GM03348 (cell line): ENCODE measurements at places on chromosomes 6 and 20.

DNA sequence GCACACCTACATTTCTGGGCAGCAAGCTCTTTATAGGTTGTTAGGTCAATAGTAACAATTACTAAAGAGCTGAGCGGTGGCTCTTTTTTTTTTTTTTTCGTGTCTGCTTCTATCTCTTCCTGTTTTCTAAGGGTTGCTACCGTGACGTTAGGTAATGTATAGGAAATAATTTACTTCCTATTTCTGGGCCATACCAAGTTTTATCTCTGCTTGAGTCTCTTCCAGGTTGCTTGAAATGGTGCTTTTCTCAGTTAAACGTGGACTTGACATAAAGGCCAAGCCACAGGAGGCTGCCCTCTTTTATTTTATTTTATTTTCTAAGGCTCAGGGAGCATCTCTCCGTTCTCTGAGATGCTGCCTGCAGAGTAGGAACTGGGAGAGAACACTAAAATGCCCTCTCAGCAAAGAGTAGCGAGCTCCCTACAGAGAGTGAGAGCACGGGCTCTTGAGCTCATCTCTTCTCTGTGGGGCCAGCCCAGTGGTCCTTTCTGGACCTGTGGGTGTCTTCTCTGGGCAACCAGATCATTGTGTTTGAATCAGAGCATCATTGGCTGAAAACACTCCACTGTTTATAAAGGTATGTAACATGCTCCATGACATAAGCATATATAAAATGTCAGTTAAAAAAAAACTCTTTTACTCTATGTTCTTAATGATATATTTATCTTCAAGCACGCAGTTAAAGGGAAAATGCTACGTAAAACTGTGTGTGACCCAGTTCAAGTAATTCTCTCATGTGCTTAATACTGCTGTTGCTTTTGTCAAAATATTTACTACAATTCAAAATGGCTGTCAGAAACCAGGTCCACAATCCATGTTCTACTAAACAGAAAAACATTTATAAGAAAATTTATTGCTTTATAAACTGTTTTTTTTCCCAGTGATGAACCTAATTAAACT lies at the start of gene ZNF831:
ZNF831 (plus strand) TSS at position 191 of the 900 bp plus-strand sequence. CDS start 27,199 bp downstream, outside the sequence.
- DNase-seq, result no peak

DNA sequence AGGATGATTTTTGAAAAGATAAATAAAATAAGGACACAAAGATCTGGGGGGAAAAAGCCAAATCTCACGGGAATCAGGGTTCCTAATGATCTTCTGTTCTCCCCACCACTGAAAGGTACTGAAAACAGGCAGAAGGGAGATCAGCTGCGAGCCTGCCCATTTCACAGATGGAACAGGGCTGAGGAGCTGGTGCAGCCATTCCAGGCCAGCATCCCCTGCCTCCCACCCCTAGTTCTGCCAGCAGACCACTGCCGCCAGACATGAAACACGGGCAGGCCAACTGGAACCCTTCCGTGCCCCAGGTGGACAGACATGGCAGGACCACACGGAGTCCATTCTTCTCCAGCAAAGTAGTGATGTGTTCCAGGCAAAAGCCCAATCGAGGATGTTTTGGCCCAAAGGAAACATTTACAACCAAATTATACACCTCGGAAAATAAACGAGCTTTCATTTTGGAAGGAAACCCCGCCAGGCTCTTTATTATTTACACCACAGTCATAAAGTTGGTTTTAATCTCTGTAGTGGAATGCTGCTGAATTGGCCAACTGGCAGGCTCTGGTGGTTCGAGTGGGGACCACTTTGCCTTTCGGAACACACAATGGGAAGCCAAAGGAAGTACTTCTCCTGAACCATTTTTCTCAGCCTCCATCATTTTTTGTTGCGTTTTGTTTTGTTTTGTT lies 28.2 kb downstream of the ISM1 start:
- no peak for DNase-seq

DNA sequence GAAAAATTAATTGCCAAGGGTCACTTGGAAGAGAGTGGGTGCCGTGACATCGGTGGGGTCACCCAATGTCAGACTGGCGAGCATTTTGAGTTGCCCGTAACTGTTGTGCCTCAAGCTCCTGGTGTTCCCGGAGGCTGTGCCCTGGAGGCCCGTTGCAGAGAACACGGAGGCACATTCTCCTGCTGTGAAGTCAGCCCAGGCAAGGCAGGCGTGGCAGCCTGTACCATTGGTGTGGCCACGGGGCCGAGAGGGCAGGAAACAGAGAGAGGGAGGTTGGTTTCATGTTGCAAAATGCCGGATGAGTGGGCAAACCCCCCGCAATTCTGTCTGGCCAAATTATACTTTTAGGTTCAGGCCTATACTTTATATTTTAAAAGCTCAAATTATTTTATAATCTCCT lies 81.2 kb downstream of the THBS2 start:
- DNase-seq, result peak; percentile 75

- no peak for DNase-seq
These were observed 52.1 kb upstream of the DSP start for GRCh38 chr6:7489376-7489775.

- DNase-seq, result no peak
These were observed 972 bp upstream of the PHF3 start for GRCh38 chr6:63634630-63635029.

DNA sequence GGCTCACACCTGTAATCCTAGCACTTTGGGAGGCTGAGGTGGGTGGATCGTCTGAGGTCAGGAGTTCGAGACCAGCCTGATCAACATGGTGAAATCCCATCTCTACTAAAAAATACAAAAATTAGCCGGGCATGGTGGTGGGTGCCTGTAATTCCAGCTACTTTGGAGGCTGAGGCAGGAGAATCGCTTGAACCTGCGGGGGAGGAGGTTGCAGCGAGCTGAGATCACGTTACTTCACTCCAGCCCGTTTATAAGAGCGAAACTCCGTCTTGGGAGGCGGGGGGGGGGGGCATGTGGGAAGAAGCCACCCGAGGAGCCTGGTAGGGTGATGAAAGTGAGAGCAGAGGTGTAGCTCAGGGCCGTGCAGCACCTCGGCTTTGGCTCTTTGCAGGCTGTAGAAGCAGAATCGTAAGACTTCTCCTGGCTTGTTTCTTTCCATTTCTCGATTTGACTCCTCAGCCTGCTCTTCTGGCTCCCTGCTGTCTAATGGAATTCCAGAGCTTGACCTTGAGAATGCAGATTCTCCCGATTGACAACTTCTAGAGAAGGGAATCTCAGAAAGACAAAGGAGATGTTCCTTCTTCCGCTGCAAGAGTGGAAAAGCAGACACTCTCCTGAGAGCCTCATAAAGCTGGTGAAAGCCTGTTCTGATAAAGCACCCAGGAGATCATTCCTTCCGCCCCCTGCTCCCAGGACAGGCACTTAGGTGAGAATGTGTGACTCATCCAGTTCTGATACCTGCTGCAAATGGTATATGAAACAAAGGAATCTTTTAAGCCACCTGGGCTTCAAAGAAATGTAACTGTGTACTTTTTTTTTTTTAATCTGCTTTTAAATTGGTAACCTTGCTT lies 26.0 kb upstream of the PPP1R16B start:
- no peak for DNase-seq

- no peak for DNase-seq
These were observed 323.1 kb downstream of the TPBG start for GRCh38 chr6:82686719-82687118.

DNA sequence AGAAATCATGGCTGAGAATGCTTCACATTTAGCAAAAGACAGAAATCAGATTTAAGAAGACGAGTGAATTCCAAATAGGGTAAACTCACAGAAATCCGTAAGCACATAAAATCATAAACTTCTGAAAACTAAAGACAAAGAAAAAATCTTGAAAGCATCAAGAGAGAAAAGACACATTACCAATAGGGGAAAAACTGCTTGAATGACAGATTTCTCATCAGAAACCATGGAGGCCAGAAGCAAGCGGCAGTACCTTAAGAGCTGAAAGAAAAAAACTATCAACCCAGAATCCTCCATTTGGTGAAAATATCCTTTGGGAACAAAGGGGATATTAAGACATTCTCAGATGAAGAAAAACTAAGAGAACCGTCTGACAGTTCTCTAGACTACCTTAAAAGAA lies 66.6 kb upstream of the EMILIN3 start:
- no peak for DNase-seq

DNA sequence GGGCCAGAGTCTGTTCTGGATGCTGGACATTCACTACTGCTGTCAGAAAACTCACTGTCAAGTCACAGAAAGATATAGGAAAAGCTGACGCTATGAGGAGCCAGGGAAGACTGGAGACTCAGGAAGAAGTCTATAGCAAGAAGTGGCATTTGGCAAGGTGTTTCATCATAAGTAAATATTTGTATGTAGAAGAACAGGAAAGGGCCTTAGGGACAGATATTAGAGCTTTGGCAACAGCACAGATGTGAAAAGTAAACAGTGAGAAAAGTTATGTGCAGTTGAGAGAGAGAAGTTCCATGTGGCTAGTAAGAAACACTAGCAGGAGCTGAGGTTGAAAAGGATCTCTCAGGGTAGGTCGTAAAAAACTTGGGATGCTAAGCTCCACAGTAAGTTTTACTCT lies 868.9 kb downstream of the PHF3 start:
- DNase-seq, result no peak

- DNase-seq, result peak; percentile 41
These were observed 72.1 kb downstream of the RSPO3 start for GRCh38 chr6:127190552-127190951.

GRCh38 chr20:41655962-41656618 lies 37.9 kb upstream of the CHD6 start:
- no peak for DNase-seq

GRCh38 chr6:157152556-157152955 lies 170.8 kb downstream of the TMEM242 start:
- no peak for DNase-seq

DNA sequence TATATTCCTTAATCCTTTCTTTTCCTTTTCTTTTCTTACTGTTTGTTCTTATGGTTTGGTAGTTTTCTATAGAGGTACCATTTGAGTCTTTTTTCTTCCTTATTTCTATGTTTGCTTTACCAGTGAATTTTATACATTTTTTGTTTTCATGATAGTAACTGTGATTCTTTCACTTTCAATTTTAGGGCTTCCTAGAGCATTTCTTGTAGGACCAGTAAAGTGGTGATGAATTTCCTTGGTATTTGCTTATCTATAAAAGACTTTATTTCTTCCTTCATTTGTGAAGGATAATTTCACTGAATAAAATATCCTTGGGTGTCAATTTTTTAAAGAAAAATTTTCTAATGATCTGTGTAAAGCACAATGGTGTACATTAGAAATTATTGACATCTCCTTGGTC lies 637.4 kb downstream of the CD109 start:
- DNase-seq, result peak; percentile 13

GRCh38 chr6:37058084-37058586 lies 52.7 kb downstream of the FGD2 start:
- DNase-seq, result peak; percentile 44

GRCh38 chr6:12622566-12622965 lies 94.0 kb upstream of the PHACTR1 start:
- DNase-seq, result no peak

GRCh38 chr20:18775633-18776032 lies 38.0 kb upstream of the SCP2D1 start:
- DNase-seq, result no peak

DNA sequence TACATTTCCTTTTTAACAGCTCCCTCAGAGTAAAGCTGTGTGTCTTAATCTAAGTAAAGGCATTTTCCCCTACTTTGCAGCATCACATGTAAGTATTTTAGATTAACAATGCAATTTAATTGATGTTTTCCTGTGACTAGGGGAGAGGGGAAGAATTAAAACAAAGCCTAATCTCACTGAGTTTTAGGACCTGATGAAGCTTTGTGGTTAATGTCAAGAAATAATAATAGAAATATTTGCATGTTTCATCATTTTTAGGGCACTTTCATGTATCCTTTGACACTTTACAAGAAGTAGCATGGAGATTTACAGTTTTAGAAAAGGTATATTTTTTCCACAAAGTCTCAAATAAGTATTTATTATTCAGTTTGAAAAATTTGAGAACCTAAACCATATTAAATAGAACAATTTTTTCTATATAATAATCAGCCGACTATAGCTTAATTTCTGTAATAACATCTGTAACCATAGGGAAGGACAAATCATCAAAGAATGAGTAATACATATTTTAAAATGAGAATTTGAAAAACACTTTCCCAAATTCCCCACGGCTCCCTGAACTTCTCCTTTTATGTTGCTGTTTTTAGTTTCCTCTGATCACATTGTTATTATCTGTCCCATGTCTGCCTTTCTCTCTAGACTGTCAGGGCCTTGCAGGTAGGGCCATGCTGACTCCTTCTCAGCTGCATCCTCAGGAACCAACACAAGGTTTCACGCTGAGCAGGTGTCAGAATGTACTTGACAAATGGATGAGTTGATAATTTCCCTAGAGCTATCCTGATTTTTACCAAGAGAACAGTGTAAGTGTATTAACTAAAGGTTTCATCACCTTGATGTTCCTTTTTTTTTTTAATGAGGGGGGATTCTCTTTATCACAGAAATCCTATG lies 338.1 kb downstream of the SYNE1 start:
- no peak for DNase-seq

GRCh38 chr6:95785785-95786184 lies 208.4 kb downstream of the MANEA start:
- no peak for DNase-seq

GRCh38 chr6:37893257-37893656 lies 73.7 kb downstream of the ZFAND3 start:
- no peak for DNase-seq

DNA sequence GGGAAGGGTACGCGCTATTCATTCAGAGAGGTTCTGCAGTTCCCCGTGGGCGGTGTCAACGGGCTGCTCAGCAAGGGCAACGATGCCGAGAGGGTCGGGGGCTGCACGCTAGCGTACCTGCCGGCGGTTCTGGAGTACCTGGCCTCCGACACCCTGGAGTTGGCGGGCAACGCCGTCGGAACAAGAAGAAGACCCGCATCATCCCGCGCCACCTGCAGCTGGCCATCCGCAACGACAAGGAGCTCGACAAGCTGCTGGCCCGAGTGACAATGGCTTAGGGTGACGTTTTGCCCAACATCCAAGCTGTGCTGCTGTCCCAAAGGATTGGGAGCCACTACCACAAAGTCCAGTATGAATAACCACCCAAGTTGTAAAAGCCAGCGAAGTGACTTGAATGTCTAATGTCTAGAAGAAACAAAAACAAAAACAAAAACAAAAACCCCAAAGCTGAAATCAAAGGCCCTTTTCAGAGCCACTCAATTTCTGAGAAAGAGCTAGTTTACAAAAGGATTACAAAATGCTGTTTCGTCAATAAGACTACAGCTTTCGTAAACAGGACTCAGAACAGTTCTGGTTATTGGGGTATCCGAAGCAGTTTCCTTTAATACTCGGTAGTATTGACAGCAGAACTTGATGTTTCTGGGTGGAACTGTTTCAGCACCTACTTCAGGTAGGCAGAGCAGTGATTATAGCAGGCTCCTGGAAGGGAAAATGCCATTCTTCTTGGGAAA lies 21.9 kb upstream of the SLC17A4 start:
- DNase-seq, result no peak
